ENCODE measurements at places on chromosomes 11 and 22.

- DNase-seq: no peak
Observed at GRCh38 chr11:17411418-17411817, 23.0 kb upstream of the KCNJ11 start.

GRCh38 chr11:88324562-88325345 lies 12.8 kb downstream of the CTSC start:
- no peak for DNase-seq

GRCh38 chr11:77515063-77515462 lies 41.2 kb upstream of the PAK1 start:
- no peak for DNase-seq

DNA sequence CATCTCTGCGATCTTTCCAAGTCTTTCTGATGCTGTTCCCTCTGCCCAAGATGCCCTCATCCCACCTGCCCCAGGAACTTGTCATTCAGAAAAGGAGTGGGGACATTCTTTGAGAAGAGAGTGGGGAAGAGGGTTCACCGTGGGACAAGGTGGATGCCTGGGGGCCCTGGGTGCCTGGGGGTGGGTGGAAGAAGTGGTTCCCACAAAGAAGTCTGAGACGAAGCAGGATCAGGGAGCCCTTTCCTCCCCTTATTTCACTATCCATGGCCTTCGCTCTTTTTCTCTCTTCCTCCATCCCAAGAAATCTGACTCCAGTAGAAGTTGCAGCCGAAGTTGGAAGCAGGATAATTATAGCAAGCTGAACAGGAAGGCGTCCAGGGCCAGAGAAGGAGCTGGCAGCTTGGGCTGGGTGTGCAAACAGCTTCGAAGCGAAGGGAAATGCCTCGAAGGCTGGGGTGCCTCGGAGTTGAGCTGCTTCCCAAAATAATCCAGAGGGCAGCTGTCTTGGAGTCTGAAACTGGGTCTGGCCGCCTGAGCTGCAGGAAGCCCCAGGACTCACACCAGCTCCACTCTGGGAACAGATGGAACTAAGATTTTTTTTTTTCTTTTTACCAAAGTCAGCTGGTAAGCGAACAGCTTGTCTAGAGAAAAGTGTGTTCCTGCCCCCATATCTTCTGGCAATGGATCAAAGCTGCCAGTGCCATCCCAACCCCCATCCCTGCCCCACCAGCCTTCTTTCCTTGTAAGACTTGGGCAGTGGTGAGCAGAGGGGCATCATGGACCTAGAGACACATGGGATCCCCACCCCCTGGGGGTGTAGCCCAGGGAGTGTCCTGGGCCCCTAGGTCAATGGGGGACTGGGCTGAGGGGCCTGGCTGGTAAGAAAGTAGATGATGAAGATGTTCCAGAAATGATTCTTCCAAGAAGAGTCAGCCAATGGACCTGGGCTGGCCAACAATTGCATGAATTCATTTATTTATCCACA lies 31.5 kb downstream of the PARVG start:
- no peak for DNase-seq

GRCh38 chr11:3193373-3194015 lies 25.1 kb downstream of the MRGPRG start:
- DNase-seq: no peak

DNA sequence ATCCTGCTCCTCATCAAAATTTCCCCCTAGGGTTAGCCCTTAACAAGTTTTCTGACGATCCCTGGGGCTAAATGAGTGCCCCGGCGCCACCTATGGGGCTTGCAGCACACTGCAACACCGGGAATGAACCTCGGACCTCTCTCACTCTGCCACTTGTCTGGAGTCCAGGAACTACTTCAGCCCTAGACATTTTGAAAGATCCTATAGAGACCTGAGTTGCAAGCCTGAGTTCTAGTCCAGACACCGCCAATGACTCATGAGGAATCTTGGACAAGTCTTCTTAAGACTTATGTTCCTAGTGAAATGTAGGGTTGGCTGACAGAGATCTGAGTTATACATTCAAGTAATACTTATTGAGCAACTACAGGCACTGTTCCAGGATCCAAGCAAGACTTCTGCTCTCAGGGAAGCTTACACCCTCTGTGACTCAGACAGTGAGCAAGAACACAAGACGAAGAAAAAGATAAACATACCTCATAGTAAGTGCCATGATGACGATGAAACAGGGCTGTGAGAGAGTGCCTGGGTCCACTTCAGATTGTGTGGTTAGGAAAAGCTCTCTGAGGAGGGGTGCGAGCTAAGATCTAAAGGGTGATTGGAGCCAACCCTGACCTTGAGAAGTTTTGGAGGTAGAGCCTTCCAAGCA lies 10.2 kb upstream of the STK33 start:
- DNase-seq: no peak

DNA sequence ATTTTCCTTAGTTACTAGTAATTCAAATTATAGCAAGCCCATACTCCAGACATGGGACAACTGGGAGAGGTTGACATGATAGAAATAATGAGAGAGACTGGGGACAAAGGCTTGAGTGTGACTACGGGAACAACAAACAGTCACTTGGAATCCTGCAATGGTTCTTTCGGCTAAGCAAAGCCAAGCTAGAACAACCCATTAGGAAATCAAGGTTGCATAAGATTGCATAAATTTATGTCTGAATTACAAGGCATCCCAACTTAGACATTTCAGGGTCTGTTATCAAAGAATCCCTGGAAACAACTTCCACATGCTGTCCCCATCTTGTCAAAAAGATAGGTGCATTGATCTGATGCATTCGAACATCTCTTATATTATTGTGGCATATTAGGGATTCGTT lies 10.2 kb upstream of the NRGN start:
- no peak for DNase-seq

DNA sequence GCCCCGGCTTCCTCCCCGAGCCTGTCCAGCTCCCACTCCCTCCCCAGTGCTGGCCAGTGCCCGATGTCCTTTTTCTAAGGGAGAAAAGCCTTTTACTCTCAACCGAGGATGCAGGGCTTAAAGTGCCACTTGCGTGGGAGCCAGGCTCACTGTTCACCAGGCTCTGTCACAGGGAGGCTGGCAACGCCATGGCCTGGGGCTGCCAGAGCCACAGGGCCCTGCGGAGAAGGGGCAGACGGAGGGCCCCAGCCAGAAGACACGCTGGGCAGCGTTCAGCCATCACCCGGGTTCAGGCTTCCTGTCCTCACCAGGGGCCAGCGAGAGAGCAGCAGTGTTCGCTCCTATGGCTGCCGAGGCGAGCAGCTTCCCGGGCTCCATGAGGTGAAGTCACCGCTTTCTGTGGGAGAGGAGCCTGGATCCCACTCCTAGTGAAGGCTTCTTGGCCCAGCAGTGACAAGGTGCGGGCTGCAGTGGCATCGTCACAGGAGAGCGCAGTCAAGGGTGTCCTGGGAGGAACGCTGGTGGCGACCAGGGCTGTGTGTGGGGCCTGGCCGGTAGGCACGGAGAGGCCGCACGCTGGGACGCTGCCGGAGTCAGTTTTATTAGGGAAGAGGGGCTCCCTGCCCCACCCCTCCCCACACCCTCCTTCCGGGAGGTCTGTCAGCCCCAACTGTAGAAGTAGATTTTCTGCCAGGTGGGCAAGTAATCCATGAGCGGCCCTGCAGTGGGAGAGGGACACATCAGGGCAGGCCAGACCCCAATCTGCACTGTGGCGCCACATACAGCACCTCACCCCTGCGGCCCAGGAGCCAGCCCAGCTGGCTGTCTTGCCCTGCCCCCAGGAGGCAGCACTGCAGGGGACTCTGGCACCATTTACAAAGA lies 2.8 kb upstream of the FREY1 start:
- no peak for DNase-seq

GRCh38 chr22:35746946-35747703 lies 29.5 kb downstream of the APOL5 start:
- DNase-seq: no peak

GRCh38 chr22:24236656-24237055 lies 8.2 kb downstream of the GGT5 start:
- DNase-seq: no peak

- peak; percentile 19 for DNase-seq
Observed at GRCh38 chr11:121071846-121072450, 29.1 kb upstream of the TECTA start.

- no peak for DNase-seq
Observed at GRCh38 chr11:72890881-72891280, 76.7 kb downstream of the ATG16L2 start.

DNA sequence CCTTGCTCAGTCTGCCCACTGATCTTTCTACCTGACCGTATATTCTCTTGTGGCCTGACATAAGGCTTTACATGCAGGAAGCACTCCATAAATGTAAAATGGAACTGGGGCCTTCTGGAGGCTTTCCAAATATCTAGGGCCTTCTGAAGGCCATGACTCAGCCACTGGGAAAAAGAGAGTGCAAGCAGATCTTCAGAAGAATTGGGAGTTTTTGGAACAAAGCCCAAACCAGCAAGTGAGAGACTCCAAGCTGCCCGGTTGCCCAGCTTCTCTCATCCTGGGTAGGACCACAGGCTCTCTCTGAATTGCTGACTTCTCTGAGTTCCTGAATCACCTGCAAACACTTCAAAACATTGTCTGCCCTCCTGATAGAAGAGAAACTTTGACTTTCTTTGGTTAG lies 107.9 kb upstream of the BMAL1 start:
- no peak for DNase-seq

DNA sequence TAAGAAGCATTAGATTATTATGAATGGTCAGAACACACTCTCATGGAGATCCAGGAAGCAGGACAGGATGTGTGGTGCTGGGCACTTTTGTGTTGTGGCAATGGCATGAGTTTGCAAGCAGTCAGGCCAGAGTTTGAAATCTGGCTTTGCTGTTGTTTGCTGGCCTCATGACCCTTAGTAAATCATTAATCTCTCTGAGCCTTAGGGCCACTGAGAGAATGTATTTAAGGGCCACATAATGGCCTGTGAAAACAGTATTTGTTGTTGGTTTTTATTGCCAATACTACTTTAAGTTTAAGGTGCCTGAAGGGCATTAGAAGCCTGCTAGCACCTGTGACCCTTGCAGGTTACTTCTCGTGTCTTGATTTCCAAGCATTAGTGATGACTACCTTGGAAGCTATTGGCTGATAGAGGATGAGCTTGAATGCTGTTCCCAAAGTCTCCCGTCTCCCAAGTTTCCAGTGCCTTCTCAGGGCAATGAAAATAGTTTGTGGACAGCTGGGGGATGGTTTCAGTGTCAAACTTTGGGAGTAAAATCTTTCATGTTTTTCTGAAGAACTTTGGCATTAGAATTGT lies 24.6 kb downstream of the STIM1 start:
- DNase-seq: no peak

DNA sequence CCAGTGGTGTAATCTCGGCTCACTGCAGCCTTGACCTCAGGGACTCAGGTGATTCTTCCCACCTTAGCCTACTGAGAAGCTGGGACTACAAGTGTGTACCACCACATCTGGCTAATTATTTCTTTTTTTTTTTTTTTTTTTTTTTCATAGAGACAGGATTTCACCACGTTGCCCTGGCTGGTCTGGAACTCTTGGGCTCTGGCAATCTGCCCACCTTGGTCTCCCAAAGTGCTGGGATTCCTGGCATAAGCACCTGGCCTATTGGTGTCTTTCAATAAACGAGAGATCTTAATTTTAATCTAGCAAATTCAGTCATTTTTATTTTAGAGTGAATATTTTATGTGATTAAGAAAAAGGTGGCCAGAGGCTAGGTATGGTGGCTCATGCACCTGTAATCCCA lies 40.1 kb downstream of the DGCR2 start:
- DNase-seq: no peak

GRCh38 chr11:14454861-14455632 lies 44.6 kb downstream of the COPB1 start:
- no peak for DNase-seq

GRCh38 chr11:41282395-41282794 lies 177.1 kb downstream of the LRRC4C start:
- no peak for DNase-seq

- no peak for DNase-seq
Observed at GRCh38 chr11:100445231-100445735, 241.8 kb upstream of the ARHGAP42 start.

GRCh38 chr22:17213976-17214375 lies 5.3 kb downstream of the ADA2 start:
- peak; percentile 17 for DNase-seq

GRCh38 chr11:134486106-134486505 lies 74.1 kb upstream of the B3GAT1 start:
- no peak for DNase-seq

DNA sequence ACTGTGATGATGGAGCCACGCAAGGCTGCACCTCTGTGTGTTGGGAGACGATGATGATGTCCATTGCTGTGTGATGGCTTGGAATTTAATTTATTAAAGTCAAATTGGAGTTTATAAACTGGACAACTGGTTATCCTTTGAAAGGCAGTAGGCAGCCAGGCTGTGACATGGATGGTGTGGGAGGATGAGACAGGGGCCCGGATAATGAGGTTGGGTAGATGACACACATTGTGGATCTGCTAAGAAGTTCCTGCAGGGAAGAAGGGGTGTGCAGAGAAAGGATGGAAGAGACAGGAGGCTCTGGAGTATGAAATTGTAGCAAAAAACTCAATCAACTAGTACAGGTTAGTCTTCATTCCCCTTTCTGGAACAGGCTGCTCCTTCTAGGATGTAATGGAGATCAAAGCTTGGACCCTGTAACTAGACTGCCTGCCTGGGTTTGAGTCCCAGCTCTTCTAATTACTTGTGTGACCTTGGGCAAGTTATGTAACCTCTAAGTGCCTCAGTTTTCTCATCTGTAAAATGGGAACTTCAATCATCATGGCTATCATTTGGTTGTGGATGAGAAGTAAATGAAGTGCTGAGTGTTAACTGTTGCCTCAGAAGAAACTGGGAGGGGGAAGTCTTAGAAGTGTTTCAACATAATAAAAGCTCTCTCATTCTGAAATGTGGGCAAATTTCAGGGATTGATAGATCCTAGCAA lies 4.2 kb upstream of the HINFP start:
- DNase-seq: no peak

DNA sequence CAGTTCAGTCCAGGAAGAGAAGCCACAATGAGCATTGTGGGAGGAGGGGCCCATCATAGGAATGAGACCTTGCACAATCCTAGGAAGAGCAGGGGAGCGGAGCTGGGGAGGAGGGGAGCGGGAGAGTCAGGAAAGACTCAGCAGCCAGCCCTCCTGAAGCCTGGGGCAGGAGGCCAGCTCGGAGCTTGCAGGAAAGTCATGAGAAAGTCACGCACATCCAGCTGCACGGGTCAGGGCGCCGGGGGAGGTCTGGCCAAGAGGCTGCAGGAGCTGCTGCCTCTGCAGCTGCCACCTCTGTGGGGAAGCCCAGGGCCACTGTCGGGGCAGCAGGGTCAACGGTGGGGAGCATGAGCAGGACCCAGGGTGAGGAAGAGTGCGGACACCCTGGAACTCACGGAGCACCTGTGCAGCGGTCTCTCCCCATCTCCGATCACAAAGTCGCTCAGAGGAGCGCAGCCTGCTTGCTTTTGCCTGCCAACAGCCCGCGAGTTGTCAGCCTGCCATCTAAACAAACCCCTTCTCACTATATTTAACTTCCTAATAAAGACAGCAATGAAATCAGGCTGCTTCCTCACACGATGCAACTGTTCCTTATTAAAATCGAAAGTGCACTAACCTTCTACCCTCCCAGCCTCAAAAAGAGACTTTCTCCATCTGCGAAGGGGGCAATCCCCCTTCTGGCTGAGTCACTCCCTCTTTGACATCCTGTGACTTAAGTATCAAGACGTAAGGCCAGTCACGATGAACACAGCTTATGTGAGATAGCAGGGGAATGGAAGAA lies 52.9 kb upstream of the RTL6 start:
- DNase-seq: no peak

GRCh38 chr11:96179905-96180304 lies 163.1 kb downstream of the MAML2 start:
- DNase-seq: no peak

All from substantia nigra (tissue), 51 donors.